ENCODE measurements at places on chromosomes 6 and 20.

DNA sequence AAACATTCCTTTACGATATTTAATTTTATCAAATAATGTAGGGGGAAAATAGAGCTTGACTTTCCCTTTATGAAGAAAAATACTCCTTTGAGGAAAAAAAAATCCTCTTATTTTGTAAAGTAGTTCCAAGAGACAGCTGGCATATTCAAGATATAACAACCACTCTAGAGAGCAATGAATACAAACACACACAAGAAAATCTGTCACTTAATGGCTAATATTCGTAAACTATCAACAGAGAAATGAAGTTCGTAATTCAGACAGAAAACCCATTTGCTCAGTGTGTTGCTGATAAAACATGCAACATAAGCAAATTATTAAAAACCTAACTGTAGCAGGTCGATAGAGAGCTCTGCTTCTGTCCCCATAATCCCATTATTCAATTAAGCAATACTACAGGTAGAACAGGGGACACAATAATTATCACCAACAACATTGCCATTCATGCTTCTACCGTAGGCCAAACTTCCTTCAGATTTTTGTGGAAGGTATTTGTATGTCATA lies 714.4 kb upstream of the MARCKS start:
- no peak for DNase-seq

- DNase-seq = peak; percentile 2
Observed at GRCh38 chr6:69732640-69733039, 64.2 kb downstream of the LMBRD1 start.

DNA sequence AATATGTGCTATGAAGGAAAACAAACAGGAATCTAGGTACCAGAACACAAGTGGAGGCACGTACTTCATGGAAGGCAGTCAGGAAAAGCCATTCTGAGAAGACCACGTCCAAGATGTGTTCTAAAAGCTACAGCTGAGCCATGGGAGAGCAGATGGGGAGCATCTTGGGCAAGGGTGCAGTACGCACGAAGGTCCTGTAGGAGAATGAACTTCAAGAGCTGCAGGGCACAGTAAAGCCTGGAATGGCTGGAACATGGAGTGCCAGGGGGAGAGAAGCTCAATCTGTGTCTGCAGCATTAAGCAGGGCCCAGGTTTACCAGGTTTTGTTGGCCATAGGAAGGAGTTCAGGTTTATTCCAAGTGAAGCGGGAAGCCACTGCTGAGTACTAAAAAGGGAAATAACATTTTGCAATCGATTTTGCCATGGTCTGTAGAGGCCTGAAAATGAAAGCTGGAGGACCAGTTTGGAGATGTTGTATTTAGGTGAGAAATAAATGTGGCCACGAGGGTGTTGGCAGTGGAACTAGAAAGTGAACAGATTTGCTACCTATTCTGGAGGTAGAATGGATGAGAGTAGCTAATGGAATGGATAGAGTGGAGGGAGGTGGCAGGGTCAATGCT lies 29.9 kb downstream of the ADTRP start:
- DNase-seq = peak; percentile 79

DNA sequence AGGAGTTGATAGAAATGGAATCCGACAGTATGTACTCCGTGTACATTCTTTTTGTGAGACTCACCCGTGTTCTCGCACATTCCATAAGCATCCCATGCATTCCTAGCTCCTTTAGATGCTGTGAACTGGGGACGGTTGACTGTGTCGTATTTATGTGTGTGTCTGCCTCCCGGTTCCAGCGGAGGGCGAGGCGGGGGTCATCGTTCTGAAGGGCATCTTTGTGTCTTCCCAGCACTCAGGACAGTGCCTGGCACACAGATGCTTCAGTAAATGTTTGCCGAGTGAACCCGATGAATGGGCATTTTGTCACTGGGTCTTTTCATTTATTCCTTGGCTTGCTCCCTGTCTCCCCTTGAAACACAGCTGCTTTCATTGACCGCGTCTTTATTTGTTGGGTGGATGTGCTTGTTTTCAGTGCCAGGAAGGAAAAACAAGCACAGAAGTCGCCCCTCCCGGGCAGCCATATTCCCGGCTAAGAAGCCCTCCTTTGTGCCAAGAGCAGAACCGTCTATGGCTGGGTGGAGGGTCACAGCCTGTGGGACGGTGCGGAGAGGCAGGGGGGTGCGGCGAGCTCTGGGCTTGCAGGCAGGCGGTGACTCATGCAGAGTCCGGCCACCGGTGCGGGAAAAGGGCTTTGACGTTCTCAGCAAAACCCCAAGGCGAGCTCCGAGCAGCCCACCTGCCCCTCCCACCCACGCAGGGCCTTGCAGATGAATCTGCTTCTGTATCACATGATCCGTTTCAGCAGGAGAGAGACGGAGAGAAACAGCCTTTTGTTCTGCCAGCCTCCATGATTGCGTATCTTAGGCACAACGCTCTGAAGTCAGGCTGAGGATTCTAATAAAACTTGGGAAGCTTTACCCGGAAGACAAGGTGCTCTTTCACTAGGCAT lies 11.2 kb upstream of the PSMG4 start:
- DNase-seq = no peak

DNA sequence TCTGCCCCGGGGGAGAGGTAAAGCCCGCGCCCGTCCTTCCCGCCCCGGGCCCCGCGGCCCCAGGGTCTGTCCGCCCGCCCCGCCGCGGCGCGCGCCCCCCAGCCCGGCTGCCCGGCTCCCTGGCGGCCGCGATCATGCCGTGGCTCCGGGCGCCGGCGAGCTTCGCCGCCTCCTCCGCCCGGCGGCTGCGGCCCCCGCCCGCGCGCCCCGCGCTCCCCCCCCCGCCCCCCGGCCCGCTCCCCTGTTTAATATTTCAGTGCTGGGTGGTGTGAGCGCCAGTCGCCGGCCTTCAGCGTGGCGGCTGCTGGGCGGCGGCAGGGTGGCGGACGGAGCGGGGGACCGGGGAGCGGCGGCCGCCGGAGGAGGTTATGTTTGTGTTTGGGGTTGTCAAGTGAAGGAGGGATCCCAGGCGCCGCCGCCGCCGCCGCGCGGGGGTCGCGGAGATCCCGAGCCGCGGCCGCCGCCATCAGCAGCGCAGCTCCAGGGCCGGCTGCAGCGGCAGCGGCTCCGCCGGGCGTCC lies at the start of gene HIVEP1:
Gene HIVEP1, plus strand, starts transcription at position 275 of the 520 bp plus-strand sequence. CDS start 3,317 bp downstream, outside the sequence.
- DNase-seq = peak; percentile 31

DNA sequence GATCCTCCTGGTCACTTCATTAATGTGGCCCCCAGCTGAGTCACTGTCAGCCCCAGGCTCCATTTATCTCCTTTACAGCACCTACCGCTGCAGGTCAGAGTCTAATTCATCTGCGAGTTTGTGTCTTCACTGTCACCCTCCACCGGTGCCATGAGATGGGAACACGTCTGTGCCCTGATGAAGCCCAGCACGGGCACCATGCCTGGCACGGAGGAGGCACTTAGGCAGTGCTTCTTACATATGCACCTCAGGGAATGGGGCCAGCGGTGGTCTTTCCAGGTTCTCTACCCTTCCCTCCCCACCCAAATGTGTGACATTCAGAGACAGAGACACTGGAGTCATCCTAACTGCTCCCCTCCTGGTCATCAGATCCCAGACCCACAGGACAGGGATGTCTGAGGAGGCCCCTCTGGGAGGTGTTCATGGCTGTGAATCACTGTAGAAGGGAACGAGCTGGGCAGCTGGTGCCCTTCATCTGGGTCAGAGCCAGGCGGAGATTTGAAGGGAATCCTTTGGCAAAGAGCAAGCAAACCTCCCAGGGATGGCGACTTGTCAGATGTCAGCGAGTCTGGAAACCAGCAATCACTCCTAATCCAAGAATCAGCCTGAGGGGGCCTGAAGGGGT lies 364.6 kb downstream of the PREX1 start:
- DNase-seq = no peak

GRCh38 chr6:151701911-151702562 lies 105.4 kb upstream of the ESR1 start:
- DNase-seq = peak; percentile 36

DNA sequence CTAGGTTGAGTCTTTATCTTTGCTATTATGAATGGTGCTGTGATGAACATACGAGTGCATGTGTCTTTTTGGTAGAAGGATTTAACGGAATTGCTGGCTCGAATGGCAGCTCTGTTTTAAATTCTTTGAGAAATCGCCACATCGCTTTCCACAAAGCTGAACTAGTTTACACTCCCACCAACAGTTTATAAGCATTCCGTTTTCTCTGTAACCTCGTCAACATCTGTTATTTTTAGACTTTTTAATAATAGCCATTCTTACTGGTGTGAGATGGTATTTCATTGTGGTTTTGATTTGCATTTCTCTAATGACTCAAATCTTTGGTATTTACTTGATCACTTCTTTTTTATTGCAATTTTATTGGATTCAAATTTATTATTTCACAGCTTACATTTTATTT lies 117.4 kb upstream of the HDGFL1 start:
- DNase-seq = no peak

GRCh38 chr6:130215526-130215925 lies 7.2 kb downstream of the SAMD3 start:
- no peak for DNase-seq

- DNase-seq = no peak
Observed at GRCh38 chr6:20996099-20996498, 461.8 kb downstream of the CDKAL1 start.

DNA sequence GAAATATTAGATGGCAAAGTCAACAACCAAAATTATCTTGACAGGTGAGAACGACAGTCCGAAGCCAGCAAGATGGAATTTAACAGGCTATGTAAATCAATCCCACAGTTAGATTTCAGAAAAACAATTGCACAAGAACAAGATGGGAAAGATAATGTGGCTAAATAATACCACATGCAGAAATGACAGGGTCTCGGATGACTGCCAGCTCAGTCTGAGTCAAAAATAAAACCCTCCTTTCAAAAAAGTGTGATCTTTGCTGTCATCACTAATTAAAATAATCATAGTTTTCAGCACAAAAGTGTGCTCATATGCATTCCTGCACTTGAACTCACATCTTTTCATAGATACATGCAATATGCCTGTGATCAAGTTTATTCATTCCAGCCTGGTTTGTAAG lies 25.9 kb downstream of the FOXQ1 start:
- no peak for DNase-seq

DNA sequence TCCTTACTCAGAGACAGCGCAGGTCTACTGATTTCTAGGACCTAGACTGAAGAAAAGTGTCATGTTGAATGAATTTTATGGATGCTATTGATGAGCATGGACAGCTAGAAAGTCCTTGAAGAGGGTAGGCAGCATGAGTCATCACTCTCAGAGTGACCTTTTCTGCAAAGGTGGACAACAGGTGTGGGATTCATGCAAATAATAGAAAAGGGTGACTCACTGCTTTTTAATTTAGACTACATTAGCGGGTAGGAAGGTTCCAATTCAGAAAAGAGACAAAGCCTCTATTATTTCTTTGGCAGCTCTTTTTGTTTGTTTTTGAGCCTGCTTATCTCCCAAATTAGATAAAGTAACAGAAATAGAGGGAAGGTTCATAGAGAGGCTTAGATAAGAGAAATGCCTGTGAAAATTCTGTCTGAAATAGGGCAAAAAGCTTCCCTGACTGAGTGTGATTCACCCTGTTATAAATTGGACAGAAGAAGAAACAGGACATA lies 191.4 kb downstream of the TENT5A start:
- no peak for DNase-seq

DNA sequence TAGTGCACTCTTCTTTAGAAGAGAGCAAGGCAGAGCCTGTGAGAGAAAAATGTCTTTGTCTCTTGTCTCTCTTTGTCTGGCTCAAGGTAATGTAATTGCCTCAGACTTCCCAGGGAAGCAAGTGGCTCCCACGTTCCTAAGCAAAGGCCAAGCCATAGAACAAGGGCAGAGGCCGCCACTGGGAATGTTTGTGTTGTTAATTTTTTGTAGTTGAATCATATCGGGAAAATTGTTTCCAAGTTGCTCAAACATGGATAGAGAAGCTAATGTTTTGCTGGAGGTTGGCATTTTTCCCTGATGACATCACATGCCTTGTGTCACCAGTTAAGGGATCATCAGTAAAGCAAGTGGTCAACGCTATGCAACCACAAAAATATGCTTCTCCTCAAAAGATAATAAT lies 211.5 kb upstream of the FOXA2 start:
- no peak for DNase-seq

DNA sequence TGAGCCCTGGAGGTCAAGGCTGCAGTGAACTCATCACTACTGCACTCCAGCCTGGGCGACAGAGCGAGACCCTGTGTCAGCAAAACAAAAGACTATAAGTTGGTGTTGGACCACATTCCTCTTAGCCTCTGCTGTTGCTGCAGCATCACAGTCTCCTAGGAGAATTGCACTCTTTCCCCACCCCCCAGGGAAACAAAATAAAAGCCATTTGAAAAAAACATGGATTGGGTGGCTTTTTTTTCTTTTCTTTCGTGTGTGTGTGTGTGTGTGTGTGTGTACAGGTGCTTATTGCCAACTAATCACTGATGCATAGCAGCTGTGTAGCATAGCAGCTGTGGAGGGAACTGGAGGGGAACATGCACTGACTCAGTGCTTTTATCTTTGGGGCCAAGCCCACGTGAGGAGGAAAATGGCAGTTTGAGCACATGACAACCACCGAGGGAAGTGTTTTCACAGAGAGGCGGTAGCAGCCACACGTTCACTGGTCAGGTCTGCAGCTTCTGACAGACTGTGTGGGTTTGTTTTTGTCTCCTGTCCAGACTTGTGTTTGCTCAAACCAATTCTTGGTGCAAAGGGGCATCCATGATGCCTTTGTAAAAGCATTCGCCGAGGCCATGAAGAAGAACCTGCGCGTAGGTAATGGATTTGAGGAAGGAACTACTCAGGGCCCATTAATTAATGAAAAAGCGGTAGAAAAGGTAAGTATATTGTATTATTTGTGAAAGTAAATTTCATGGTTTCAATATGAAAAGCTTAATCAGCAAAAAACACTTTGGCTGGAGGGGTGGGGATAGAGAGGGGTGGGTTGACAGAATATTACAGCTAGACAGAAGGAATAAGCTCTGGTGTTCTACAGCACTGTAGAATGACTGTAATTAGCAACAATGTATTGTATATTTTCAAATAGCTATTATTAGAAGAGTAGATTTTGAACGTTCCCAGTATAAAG lies 27.7 kb downstream of the ALDH5A1 start:
- no peak for DNase-seq

DNA sequence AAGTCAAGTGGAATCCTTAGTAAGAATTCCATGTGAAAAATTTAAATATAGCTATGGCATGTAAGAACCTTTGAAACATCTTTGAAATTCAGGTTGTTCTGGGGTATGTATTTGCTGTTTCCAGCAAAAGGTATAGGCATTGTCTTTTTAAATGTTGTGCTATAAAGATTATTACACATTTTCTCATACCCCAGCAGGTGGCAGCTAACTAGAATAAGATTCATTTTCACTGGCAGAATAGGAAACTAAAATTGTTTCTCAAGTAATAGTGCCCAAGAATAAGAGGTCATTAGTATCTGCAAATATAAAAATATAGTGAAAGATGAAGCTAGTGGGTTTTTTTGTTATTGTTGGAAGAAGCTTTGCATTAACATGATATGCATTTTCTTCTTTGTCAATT lies 1.8 kb downstream of the GRIK2 start:
- no peak for DNase-seq

GRCh38 chr6:125611573-125612344 lies 137.7 kb upstream of the HEY2 start:
- no peak for DNase-seq

DNA sequence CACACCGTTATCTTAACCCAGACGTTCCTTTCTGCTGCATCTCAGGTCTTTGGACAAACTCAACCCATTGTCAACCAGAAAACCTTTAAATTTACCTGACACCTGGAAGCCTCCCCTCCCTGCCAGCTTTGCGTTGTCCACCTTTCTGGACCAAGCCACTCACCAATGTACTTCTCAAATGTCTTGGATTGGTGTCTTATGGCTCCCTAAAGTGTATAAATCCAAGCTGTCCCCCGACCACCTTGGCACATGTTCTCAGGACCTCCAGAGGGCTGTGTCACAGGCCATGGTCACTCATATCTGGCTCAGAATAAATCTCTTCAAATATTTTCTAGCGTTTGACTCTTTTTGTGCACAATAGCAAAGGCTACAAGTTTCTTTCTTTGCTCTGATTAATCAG lies 250.0 kb downstream of the DLL1 start:
- no peak for DNase-seq
